ENCODE measurements at places on chromosomes 5 and 9.

GRCh38 chr9:627336-627970, 214.0 kb upstream of the DMRT1 start:
- DNase-seq: no peak

DNA sequence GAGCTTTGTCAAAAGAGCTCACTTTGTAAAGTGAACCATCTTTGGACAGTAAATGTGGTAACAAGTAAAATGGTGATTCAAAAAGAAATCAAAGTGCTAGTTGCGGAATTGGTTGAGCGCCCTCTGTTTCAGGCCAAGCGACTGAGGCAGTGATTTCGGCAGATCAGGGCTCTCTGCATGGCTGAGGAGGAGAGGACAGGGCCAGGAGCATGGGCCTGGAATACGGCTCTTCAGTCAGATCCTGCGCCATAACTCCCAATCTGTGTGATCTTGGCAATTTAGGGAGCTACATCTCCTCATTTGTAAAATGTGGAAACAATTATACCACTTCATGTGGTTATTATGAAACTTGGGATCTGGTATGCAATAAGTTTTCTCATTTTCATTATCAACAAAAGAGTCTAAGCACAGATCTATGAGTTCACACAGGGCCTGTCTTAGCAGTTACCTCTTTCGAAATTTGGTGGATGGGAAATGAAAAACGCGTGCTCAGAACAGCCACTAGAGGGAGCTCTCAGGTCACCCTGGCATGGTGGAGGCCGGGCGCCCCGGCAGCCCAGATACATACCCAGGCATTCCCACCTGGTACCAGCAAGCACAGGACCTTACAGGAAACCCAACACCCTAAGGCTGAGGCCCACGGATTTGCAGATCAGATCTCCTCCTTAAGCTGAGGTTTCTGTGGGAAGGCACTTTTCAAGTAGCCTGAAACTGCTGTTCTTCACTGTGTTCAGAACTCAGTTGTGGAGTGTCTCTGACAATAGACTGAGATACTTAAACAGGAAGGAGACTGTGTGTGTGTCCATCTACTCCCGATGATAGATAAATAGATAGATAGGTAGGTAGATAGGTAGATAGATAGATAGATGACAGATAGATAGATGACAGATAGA, 303.7 kb downstream of the RAB3C start:
- peak; percentile 21 for DNase-seq

DNA sequence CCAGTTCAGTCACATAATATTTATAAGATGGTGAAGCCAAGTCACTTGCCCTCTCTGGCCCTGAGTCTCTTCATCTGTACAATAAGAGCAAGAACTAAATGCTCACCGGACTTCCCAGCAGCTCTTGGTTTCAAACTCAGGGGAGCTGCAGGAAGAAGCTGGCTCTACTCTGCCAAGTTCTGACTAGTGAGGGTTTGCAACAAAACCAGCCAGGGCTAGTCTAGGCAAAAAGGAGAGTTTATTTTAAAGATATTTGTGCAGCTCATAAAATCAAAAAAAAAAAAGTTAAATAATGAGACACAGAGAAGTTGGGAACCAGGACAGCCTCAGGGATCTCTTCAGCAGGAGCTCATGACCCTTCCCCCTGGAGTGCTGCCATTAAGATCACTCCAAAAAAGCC, 107.3 kb downstream of the DOCK2 start:
- DNase-seq: no peak

DNA sequence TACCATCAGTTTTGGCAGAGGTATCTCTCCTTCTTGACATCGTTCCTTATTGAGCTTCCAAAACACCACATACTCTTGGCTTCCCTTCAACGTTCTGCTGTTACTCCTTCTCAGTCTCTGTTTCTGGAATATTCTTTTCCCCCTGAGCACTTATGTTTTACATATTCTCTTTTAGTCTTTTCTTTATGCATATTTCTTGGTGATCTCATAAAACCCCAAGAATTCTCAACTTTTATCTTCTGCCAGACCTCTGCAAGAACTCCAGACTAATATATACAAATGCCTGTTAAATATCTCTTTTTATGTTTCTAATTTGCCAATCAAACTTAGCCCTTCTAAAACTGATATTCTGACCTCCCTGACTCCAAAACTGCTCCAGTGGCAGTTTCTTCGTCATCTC, 453.4 kb upstream of the CTNND2 start:
- no peak for DNase-seq

GRCh38 chr5:36442352-36442751, 140.7 kb upstream of the RANBP3L start:
- no peak for DNase-seq

- no peak for DNase-seq
Measured at GRCh38 chr5:173926359-173926758, 38.2 kb downstream of the CPEB4 start.

GRCh38 chr5:157516006-157516405, 56.0 kb downstream of the NIPAL4 start:
- DNase-seq: no peak

DNA sequence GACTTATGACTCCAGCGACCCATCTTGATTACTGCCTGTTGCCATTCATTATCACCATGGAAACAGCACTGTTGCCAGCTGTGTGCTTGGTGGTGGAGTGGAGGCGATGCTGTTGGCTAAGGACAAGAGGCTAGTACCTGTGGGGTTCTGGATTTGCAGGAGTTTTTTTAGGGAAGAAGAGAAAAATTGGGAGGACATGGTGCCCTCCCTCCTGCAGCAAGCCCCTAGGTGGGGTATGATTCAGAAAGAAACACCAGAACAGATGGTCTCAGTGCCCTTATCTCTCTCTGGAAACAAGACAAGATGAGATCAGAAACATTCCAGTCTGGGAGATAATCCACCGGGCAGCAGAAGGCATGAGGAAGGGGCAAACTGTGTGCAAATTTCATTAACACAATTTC, 87.8 kb upstream of the TLR4 start:
- DNase-seq: no peak

DNA sequence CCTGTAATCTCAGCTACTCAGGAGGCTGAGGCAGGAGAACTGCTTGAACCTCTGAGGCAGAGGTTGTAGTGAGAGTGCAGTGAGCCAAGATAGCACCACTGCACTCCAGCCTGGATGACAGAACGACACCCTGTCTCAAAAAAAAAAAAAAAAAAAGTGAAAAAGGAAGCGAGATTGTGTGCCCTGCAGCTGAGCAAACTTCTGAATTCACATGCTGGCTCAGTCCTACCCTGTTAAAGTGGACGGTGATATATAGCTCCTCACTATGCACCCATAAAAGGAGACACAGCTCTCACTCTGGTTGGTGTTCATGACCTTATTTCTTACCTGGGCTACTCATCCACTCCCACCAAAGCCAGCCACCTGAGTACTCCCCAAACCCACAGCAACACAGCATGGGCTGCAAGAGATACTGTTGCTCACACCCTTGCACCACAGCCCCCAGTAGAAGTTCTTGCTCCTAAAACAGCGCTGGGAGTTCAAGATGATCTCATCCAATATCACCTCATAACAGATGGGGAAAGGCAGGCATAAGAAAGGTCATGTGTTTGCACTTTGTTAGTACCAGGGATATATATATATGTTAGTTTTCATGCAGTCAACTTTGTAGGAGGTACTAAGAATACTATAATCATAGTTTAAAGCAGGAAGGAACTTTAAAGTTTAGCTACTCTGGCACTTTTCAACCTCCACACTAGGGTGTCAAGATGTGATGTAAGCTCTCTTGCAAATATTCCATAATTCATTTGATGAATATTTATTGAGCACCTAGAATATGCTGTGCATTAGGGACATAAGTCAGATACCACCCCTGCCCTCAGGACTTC, 4.0 kb downstream of the TTLL11 start:
- DNase-seq: no peak

GRCh38 chr9:20290257-20290656, 332.0 kb downstream of the MLLT3 start:
- DNase-seq: no peak

- no peak for DNase-seq
Measured at GRCh38 chr9:128106940-128107467, 20.5 kb downstream of the PTGES2 start.

GRCh38 chr9:129037767-129038098, 1.3 kb downstream of the MIGA2 start:
- no peak for DNase-seq

DNA sequence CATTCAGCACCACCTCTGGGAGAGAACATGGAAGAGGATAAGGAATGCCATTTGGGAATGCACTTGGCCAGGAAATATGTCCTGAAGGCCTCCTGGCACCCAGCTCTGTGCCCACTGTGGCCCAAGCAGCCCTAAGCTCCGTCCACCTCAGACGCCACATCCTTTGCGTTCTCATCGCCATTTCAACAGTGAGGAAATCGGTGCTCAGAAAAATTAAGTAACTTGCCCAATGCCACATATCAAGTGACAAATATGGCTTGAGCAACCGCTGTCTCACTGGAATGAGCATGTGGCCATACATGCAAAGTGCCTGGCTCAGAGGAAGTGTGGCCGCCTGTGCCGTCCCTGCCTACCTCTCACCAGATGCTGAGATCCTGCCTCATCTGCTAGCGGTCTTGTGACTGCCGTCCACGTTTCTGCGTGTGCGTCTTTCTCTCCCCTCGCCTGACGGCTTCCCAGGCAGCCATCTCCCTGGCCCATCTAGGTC, 984 bp upstream of the DOK3 start:
- no peak for DNase-seq

DNA sequence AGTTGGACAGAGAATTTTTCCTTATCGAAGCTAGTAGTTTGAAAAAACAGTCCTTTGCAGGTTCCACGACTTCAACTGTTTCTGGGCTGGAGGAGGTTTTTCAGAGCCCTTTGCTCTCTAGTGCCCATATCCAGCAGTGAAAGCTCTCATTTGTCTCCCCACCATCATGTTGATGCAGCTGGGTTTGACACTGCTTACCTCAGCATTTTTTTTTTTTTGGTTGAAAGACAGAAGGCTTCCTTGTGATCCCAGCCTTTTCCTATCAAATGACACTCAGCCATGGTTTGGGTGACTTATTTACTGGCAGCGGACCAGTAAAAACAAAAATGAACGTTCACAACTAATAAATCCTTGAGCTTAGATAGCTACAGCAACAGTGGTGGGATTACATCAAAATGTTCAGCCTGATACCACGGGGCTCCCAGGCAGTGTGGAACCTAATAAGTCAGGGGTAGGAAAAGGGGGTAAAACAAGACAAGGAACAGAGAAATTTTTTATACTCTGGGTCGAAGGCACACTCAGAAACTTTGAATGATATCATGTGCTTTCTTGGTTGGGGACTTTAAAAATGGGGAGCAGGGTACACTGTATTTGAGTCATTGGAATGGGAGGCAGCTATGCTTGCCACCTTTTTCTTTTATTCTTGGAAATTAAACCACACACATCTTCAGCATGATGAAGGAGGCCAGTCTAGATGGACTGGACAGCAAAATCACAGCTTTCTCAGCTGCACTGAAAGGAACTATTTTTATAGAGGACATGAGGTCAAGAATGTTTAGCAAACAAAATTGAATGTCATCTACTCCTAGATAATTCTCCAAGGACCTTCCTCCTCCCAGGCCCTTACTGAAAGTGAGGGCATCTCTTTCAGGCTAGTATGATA, 308.9 kb upstream of the MPDZ start:
- DNase-seq: no peak

DNA sequence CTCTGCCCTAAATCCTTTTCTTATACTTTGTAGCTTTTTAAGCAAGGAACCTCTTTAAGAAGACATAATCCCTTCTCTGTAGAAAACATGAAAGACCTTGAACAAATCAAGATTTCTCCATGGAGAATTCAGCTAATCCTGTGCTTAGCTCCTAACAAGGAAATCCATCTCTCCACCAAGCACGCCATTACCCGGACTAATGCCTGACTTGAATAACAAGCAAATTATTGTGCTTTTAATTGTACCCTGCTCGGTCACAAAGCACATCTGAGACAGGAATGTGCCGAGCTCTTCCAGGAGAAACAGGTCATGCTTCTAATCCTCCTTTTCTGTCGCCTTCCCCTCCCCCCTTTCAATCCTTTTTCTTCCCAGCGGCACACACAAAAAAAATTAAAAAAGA, 141.3 kb downstream of the PSAT1 start:
- no peak for DNase-seq

DNA sequence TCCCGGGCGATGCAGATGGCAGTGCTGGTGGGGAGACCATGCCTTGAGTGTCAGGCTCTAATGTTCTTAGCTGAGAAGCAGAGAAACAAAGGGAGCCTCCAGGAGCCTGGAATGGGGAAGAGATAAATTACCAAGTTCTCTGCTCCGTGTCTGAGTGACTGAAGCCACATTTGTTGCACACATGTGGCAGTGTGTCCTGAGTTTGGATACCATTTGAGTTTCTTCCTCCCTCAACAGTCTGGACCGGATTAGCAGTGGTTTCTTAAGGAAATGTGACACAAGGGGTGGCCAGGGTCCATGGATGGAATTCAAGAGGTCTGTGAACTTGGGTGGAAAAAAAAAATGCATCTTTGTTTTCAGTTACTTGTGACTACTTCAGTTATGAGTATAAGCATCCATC, 50.7 kb upstream of the GARNL3 start:
- no peak for DNase-seq

- DNase-seq: no peak
Measured at GRCh38 chr5:43290726-43291125, 22.5 kb downstream of the HMGCS1 start.

DNA sequence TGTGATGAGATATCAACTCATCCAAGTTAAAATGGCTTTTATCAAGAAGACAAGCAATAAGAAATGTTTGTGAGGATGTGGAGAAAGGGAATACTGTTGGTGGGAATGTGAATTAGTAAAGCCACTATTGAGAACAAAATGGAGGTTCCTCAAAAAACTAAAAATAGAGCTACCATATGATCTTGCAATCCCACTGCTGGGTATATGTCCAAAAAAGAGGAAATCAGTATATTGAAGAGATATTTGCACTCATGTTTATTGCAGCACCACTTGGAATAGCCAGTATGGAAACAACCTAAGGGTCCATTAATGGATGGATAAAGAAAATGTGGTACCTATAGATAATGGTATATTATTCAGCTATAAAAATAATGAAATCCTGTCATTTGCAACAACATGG, 25.1 kb downstream of the PPIP5K2 start:
- no peak for DNase-seq

DNA sequence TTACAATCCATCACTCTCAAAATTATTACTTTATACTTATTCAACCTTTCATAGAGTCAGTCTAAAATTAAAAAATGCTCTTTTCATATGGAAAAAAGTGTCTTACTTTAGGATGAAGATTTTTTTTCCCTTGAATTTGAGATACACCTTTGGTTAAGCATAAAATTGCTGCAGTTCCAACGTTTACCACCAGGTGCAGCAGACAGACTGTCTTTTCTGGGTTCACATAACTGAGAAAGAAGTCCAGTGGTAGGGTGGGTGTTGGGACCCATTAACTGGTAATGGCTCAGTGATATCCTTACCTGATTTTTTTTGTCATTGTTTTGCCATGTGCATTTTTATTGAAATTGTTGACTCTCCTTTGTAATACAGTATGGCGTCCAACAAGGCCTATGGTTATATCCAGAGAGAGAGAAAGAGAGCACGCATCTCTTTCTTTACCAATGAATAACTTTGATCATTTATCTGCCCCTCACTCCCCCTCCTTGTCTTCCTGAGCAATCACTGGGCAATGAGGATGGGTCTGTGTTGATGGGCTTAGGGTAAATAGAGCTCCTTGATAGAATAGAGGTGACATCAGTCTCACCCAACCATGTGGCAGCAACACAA, 98.4 kb downstream of the FBXL7 start:
- DNase-seq: no peak

- no peak for DNase-seq
Measured at GRCh38 chr5:61504143-61504770, 172.2 kb downstream of the ZSWIM6 start.

Measured in GM12891 (cell line).